Stimulated activated CD8-positive, alpha-beta memory T cell treated with anti-CD3 and anti-CD28 coated beads, Interleukin-15, amount 100 ng/mL, for 1 hour (primary cell): ENCODE measurements at places on chromosomes 7 and 10.

- no peak for DNase-seq
Observed at GRCh38 chr10:26870766-26871165, 10.0 kb upstream of the ABI1 start.

DNA sequence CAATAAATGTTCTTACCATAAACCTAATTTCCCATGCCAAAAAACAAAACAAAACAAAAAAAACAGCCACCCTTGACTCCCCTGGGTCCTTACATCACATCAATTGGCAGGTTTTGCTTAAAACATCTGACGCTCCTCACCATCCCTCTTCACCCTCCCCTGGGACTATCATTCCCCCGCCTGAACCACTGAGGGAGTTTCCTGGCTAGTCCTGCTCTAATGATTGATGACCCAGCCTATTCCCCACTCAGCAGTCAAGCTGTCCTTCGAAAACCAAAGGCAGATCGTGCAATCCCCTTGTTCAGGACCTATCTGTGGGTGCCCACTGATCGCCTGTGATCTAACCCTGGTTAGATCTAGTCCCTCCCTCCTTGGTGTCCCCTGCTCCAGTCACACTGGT is 11.2 kb upstream of the FRMPD2 start:
- no peak for DNase-seq

- no peak for DNase-seq
Observed at GRCh38 chr10:128373071-128373749, 247.0 kb upstream of the MKI67 start.

DNA sequence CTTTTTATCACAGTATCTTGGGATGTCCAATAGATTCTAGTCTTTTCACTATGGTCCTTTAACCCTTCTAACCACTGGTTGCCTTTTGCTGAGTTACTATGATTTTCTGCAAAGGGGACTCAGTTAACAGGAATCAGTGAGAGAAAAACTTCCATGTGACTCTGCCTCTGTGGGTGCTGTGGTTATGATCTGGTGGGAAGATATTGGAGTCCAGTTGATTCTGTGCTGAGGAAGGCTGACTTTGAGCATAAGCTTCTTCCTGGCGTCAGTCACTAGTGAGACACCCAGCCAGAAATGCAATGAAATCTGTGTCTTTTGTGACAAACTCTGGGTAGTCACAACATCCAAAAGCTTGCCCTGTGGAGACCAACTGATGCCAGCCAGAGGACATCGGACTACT is 648.0 kb downstream of the SUGCT start:
- DNase-seq = no peak

- no peak for DNase-seq
Observed at GRCh38 chr10:21650353-21650752, 116.3 kb downstream of the MLLT10 start.

GRCh38 chr7:30752484-30752883 is 549 bp downstream of the INMT start:
- no peak for DNase-seq

DNA sequence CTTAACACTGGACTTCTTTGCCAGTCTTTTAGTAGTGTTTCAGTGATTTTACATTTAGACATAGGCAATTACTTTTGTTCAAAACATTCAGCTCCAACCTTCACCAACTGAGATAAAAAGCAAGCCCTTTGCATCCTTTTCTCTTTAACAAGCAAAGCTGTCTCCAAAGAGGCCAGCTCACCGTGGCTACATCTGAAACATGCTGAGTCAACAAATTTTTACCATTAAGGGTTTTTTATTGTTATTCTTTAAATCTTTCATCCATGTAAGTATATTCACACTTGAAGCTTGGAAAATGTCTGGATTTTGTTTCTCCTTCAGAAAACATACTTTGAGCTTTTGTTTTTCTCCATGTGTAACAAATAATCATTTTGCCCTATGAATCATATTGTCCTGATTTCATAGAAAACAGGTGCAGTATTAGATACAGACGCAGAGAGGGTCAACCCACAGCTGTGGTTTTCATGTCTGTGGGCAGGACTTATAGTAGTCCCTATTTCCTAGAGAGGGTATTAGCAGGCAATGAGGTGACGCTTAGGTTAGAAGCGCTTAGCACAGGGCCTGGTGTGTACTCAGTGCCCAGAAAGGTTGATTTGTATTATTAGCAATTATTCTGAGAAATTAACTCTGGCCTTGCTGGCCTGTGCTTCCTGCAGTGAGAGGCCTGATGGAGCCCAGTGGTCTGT is 99.5 kb downstream of the MKI67 start:
- no peak for DNase-seq

GRCh38 chr7:94395141-94396036 is 694 bp downstream of the COL1A2 start:
- no peak for DNase-seq

- no peak for DNase-seq
Observed at GRCh38 chr7:126535176-126535575, 717.6 kb downstream of the GRM8 start.

DNA sequence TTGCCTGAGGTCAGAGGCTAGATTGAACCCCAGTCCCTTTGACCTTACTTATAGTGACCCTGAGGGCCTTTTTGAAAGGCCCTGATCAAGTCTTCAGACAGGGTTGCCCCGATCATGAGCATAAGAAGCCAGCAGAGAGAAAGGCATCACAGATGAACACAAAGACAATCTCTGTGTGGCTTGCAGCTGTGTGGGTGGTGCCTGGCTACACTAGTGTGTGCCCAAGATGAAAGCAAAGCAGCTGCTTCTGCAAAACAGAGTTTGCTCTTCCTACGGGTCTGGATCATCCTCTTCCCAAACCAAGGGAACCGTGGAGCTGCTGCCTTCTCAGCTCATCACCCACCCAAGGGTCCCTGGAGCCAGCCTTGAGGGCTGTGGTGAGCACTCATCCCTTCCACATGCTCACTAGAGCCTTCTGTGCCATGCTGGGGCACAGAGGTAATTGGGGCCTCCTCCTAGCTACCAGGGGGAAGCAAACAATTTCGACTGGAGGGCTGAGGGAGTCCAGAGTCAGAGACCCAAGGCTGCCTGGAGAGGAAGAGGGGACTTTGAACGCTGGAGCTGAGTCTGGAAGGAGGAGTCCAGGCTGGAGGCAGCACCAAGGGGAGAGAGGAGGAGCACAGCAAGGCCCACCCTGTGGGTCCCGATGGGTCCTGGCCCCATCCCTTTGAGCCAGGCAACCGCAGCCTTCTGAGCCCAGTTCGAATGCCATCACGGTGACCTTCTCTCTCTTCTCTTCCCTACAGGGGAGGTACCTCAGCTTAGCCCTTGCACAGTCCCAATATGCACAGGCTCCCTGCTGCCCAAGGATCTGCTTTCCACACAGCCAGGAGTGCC is 42.3 kb downstream of the ANTXRL start:
- DNase-seq = no peak

DNA sequence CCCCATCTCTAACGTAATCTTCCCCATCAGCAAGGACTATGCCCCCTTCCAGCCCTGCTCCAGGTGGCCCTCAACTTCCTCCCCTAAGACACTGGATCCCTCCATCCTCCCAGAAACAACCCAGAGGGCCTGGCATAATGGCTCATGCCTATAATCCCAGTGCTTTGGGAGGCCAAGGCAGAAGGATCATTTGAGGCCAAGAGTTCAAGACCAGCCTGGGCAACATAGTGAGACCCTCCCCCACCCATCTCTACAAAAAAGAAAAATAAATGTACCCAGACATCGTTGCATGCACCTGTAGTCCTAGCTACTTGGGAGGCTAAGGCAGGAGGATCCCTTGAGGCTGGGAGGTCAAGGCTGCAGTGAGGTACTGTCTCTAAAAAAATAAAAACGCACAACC is 42.6 kb downstream of the TMEM130 start:
- DNase-seq = no peak

- DNase-seq = no peak
Observed at GRCh38 chr10:98212196-98212595, 55.8 kb downstream of the LOXL4 start.

DNA sequence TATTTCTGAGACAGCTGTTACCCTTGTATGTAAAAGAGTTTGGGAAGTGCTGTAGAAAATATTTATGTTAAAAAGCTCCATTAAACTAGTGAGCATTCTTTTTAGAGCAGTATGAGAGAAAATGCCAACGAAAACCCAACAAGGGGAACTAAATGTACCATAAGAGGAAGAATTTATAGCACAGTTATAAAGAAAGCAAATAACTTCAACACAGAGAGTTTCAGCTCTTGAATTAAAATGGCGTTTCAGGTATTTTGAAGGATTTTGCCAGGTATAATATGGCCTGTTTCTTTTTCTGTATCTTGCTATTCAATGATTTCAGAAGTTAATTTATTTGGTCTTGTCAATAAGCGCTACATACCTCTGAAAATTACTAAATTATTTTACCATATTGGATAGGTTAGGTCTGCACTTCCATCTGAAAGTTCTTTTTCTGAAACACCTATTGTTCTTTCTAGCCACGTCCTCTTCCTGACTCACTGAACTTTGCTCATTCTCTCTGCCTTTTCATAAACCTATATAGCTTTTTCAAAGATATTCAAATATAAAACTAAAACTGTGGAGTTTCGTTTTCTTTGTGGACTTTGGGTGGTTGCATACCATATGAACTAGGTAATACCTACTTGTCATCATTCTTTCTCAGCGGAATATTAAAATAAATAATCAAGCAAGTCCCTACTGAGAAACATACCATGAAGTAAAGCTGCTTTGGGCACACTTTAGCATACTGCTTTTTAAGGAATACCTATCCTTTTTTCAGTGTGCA is 136.1 kb downstream of the SEMA3A start:
- no peak for DNase-seq

GRCh38 chr7:24478137-24478655 is 95.1 kb upstream of the PALS2 start:
- no peak for DNase-seq

DNA sequence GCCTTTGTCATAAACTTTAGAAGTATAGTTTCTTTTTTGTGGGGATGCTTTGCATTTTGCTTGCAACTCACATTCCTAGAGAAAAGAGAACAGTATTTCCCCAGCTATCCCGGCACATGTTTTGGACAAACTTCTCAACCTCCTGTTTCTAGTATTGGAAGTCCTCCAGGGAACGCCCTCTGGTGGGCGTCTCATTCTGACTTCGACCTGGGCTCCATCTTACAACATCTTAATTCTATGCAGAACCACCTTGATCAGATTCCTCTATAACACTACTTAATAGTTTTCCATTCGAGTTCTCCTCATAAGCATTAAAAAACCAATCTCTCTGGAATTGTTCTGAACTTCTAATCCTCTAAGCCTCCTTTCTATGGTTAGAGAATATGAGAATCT is 139.5 kb upstream of the FZD8 start:
- no peak for DNase-seq

- no peak for DNase-seq
Observed at GRCh38 chr10:90914992-90915765, 5.7 kb downstream of the ANKRD1 start.

- DNase-seq = no peak
Observed at GRCh38 chr7:11228515-11228914, 254.8 kb downstream of the PHF14 start.

- no peak for DNase-seq
Observed at GRCh38 chr7:42315103-42315502, 78.1 kb upstream of the GLI3 start.

DNA sequence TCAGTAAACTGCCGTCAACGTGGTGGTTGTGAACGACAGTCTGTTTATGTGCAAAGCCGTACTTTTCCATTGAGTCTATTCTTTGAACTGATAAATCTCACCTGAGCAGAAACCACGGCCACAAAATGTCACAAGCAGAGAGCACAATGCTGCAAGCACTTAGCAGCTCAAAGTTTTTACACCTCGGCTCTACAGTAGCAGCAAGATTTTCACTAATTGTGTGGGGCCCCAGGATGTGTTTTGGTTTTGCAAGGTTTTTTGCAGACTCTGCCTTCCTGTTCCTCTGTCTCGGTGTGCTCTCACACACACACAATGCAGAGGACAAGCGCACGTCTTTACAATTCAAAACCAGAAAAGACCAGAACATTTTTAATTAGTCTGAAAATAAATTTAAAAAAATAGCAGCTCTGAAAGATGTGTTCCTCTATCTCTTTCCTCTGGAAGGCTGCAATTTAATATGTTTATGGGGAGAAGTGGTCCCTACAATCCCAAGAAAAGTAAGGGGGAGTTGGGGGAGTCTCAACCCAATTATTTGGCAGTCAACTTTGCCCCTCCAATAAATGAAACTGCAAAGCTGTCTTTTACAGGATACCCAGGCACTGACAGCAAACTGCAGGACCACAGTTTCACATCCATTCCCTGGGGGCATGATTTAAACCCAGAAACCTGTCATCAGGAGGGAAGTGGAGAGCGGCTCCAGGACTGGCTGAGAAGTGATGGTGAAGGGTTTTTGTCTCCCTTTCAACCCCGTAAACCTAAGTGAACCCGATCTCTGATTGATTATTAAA is 73.8 kb upstream of the SFMBT2 start:
- peak; percentile 20 for DNase-seq

DNA sequence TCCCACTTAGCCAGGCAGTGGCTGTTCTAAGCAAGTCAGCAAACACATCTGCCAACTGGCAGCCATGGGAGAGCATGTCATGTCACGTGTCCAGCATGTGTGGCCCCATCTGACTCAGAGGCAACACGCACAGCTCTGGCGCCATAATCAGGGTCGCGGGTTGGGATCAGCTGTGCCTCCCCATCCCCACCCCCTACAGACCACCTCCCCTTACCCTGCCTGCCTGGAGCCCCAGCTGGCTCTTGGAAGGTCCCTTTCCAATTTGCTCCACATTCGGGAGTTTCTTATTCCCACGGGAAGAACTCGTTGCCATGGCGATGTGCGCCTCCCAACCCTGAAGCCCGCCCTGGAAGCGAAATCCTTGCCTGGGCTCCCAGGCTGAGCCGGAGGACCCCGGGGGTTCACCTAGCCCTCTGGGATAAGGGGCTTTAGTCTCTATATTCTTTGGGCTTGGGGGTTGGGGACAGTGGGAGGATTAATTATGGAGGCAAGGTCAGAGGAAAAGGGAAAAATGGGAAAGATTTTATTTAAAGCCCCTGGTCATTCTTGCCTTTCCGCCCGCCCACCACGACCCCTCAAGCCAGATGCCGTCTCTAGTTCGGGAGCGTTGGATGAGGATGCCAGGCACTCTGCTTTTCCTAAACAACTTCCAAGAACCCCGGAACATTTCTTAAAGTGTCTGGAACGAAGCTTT is 283.7 kb downstream of the ZEB1 start:
- DNase-seq = no peak

DNA sequence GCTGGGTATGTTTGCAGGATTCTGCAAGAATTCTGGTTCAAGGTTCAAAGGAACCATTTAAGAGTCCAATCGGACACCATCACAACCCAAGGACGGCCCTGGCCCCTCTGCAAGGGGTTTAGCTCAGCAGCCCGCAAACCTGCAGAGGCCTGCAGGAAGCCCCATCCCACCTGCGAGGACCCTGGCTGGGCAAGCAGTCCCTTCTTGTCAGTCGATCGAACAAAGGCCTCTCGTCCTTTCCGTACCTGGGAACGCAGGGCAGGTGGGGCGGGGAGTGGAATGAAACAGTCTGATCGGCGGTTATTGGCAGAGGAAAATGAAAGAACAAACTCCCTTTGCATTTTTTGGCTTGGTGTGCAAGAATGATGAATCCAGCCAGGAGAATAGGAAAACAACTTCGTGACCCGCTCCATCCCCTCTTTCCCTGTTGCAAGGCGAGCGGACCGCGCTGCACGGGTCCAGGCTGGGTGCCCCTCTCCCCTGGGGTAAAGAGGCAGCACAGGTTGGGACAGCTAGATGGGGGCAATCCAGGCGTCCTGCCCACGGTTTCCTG is 73.7 kb downstream of the INSIG1 start:
- DNase-seq = no peak
